Naive B cell (primary cell): ENCODE measurements at places on chromosomes 1 and 21. TPM values are rescaled to one million over a fixed set of nuclear protein-coding genes. Genes with fewer than 3 reads are reported as not detected.

- H3K4me3 ChIP-seq, result no peak overlapping the region
- H3K27ac ChIP-seq, result no peak overlapping the region
- DNase-seq, result no peak
- no peaks in the 10 kb centered on the region for H3K36me3 ChIP-seq
Measured at GRCh38 chr1:20684651-20685050, 23.5 kb upstream of the DDOST start.

DNA sequence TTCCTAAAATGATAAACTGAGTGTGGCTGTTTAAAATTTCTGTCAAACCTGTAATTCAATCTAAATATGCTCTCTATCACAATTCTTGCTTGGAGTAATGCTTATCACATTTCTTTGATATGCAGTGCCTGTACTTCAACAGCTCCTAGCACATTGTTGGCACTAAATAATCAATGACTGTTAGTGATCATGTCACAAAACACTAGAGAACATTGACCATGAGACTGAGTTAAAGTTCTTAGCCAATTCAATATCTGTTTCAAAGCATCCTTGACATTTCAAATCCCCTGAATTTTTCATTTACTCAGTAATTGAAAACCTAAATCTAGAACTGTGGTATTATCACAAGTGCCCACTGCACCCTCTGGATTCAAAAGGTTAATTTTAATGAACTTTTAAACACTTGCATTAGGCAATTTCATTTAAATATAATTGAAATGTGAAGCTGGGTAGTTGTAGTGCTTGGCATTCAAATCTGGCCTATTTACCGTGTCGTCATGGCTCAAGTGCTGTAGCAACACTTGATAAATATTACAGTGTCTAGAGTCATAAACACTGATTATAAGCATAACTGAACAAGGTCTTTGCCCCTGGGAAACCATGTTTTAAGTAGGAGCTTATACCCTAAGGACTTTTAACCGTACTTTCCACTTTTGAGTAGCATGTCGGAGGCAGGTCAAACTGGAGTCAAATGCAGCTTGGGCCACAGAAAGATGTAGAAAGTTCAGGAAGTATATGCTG lies 143.6 kb downstream of the LRRC7 start:
- H3K4me3 ChIP-seq, result no peak overlapping the region
- no peak for DNase-seq
- H3K27me3 ChIP-seq, result no peaks in the 10 kb centered on the region
- no peak overlapping the region for H3K27ac ChIP-seq

The A3GALT2 gene
- polyA plus RNA-seq, result not detected

- H3K4me3 ChIP-seq, result no peak overlapping the region
- H3K27ac ChIP-seq, result peak overlapping the region; percentile 28
- H3K27me3 ChIP-seq, result no peaks in the 10 kb centered on the region
- DNase-seq, result no peak
- H3K4me1 ChIP-seq, result no peaks in the 10 kb centered on the region
Measured at GRCh38 chr1:77245830-77246229, 26.6 kb upstream of the PIGK start.

- DNase-seq, result no peak
- H3K27me3 ChIP-seq, result peaks cover 3% of the 10 kb centered on the region
- no peak overlapping the region for H3K27ac ChIP-seq
- no peak overlapping the region for H3K4me3 ChIP-seq
- peaks cover 26% of the 10 kb centered on the region for H3K4me1 ChIP-seq
Measured at GRCh38 chr1:109882288-109883245, 28.1 kb upstream of the CSF1 start.

- peaks cover 13% of the 10 kb centered on the region for H3K36me3 ChIP-seq
- peaks cover 9% of the 10 kb centered on the region for H3K4me1 ChIP-seq
- DNase-seq, result no peak
- no peaks in the 10 kb centered on the region for H3K27me3 ChIP-seq
- H3K4me3 ChIP-seq, result peak overlapping the region; percentile 5
Measured at GRCh38 chr21:44853601-44854390, 19.7 kb downstream of the PTTG1IP start.

- peaks cover 13% of the 10 kb centered on the region for H3K4me1 ChIP-seq
- peak overlapping the region; percentile 69 for H3K27ac ChIP-seq
- H3K4me3 ChIP-seq, result no peak overlapping the region
Measured at GRCh38 chr1:7983086-7983778, 21.7 kb downstream of the PARK7 start.

The INKA2 gene
- 0.64 TPM for polyA plus RNA-seq

DNA sequence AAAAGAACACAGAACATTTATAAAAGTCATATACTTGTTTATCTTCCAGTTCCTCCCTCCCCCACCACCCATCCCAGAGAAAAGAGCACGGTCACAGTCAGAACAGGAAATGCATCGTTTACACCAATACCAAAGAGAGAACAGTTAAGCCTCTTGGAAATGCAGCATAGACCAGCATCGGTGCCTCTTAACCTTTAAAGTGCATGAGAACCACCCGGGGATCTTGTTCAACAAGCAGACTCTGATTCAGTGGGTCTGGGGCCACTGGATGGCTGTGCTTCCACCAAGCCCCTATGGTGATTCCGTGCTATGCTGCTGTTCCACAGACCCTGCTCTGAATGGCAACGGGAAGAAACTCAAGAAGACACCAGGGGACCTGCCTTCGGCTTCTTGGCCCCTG lies 19.2 kb downstream of the FAM89A start:
- H3K4me3 ChIP-seq, result peak overlapping the region; percentile 25
- no peak for DNase-seq
- no peaks in the 10 kb centered on the region for H3K36me3 ChIP-seq
- no peaks in the 10 kb centered on the region for H3K4me1 ChIP-seq
- no peaks in the 10 kb centered on the region for H3K27me3 ChIP-seq

- H3K27ac ChIP-seq, result peak overlapping the region; percentile 93
- H3K27me3 ChIP-seq, result no peaks in the 10 kb centered on the region
- peak overlapping the region; percentile 89 for H3K4me3 ChIP-seq
- H3K36me3 ChIP-seq, result no peaks in the 10 kb centered on the region
- peaks cover 50% of the 10 kb centered on the region for H3K4me1 ChIP-seq
Measured at GRCh38 chr1:108080448-108080847, 115.5 kb upstream of the VAV3 start.

The CD1D gene
- 11.5 TPM for polyA plus RNA-seq

DNA sequence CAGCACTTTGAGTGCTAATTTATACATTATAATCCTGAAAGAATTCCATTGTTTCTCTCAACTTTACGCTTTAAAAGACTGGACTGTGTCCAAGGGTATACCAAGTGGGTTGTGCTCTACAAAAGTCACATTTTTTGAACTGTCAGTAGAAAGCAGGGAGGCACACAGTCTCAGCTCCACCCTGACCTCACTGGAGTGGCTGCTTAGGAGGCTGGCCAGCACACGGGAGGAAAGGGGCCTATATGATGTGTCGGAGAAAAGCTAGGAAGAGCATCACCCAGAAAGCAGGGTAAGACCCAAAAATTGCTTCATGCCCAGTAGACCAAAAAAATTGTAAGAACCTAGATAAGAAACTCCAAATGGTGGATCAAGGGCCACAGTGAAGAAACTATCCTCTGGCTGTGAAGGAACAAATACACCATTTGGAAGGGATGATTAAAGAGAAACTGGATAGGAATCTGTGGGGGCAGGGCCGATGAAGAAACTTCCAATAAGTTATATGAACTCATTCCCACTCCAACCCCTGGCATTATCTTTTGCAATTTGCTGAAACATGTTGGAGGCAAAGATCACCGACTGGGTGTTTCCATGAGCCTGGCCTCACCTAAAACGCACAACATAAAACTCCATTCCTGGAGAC lies 1.9 kb downstream of the S100A10 start:
- H3K27me3 ChIP-seq, result no peaks in the 10 kb centered on the region
- no peaks in the 10 kb centered on the region for H3K36me3 ChIP-seq
- peak overlapping the region; percentile 62 for H3K27ac ChIP-seq
- peak overlapping the region; percentile 28 for H3K4me3 ChIP-seq
- peaks cover 13% of the 10 kb centered on the region for H3K4me1 ChIP-seq

DNA sequence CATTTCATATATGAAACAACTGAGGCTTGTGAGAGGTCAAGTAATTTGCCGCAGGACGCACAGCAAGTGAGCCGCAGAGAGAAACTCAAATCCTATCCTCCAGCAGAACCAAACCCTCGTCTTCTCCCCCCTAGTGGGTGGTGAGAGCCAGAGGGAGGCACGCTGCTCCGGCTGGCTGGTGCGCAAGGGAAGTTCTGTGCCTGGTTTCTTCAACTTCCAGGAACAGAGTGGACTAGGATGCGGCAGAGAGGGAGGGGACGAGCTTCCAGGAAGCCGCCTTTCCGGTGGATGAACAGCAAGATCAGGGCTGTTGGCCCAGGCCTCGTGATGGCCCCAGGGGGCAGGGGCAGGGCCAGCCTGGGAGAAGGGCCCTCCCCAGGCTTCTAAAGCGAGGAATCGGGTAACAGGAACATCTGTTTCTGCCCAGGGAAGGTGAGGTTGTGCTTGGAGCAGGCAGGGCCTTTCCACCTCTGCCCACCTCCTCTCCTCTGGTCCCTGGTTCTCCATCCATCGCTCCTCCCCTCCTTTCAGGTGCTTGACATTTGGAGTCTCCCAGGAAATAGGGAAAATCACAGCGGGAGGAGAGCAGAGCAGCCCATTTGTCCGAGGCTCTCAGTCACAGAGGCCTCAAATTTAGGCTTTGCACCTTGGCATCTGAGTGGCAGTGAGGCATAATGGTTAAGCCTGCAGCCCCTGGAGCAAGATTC lies 16.8 kb upstream of the PDIK1L start:
- no peak overlapping the region for H3K27ac ChIP-seq
- H3K4me3 ChIP-seq, result no peak overlapping the region
- H3K27me3 ChIP-seq, result peaks cover 30% of the 10 kb centered on the region
- no peaks in the 10 kb centered on the region for H3K36me3 ChIP-seq
- no peak for DNase-seq

The AKR7A2 gene
- polyA plus RNA-seq, result 111 TPM

DNA sequence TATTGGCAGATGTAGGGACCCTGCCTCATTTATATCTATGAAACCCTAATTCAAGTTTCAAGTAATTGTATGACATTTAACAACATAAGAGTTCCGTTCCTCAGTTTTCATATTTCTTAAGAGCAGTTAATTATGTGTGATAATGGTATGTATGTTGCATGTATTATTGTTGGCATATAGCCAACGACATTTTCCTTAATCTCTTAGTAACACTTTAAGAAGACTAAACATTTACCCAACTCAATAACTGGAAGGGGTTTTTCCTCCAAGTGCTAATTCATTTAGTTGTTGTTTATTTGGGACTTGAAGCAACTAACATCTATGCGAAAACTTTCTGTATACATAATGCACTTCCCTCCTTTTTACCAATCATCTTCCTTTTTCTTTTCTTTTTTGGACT lies 1.5 kb upstream of the RALGPS2 start:
- H3K4me1 ChIP-seq, result peaks cover 43% of the 10 kb centered on the region
- peak overlapping the region; percentile 98 for H3K27ac ChIP-seq

The SORT1 gene
- not detected for polyA plus RNA-seq

The KPRP gene
- not detected for polyA plus RNA-seq

DNA sequence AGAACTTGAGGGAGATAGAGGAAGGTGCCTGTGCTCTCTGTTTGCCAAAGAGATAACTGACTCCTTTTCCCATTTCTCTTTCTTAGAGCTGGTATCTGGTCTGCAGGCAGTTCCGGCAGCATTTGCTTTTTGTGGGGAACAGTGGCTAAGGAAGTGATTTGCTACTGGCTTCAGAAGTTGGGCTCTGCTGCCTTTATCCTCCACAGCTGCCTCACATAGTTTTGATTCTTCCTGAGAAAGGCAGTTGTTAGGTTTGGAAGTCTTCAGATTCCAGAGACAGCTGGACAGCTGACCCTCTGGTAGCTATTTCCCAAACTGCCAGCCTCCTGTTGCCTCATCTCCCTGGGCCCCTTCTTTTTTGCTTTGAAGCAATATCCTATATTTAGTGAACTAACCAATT lies 62.6 kb upstream of the MACF1 start:
- H3K4me3 ChIP-seq, result no peak overlapping the region
- H3K27ac ChIP-seq, result no peak overlapping the region
- H3K4me1 ChIP-seq, result no peaks in the 10 kb centered on the region
- H3K27me3 ChIP-seq, result no peaks in the 10 kb centered on the region
- no peaks in the 10 kb centered on the region for H3K36me3 ChIP-seq

- DNase-seq, result no peak
- no peaks in the 10 kb centered on the region for H3K27me3 ChIP-seq
- no peaks in the 10 kb centered on the region for H3K36me3 ChIP-seq
- H3K4me3 ChIP-seq, result no peak overlapping the region
- no peaks in the 10 kb centered on the region for H3K4me1 ChIP-seq
Measured at GRCh38 chr1:61226791-61227567, 144.6 kb downstream of the NFIA start.

- peak overlapping the region; percentile 92 for H3K27ac ChIP-seq
- DNase-seq, result no peak
- peak overlapping the region; percentile 88 for H3K4me3 ChIP-seq
Measured at GRCh38 chr1:17440074-17440826, 773 bp upstream of the RCC2 start.
